ENCODE measurements at places on chromosomes 1 and 21.

DNA sequence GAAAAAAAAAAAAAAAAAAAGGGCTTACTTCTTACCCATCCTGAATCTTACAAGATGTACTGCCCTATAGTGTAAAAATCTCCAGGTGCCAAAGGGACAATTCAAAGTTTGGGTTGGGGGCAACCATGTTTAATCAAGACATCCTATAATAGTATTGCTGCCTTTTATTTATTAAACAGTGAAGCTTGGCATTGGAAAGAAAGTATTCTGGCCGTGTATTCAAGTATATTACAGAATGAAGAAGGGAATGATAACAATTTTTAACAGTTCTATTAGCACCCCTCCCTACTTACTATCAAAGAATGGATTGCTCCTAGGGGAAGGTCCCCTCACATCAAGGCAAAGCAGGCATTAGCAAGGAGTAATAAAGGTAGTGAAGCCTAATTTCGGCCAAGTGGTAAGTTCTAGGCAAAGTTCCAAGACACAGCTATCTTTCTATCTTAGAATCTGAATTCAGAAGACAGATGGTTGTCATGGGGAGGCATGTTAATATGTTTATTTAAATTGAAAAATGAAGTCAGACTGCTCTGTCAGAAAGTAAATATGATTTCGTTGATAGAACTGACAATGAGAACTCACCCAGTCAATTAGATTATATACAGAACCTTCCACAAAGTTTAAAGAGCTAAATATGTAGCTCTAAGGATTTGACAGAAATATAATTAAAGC is 24.6 kb downstream of the ST7L start:
- H3K4me1 ChIP-seq = no peaks in the 10 kb centered on the region
- no peak for DNase-seq
- H3K36me3 ChIP-seq = peaks cover 66% of the 10 kb centered on the region
- H3K4me3 ChIP-seq = no peak overlapping the region
- H3K27ac ChIP-seq = no peak overlapping the region

DNA sequence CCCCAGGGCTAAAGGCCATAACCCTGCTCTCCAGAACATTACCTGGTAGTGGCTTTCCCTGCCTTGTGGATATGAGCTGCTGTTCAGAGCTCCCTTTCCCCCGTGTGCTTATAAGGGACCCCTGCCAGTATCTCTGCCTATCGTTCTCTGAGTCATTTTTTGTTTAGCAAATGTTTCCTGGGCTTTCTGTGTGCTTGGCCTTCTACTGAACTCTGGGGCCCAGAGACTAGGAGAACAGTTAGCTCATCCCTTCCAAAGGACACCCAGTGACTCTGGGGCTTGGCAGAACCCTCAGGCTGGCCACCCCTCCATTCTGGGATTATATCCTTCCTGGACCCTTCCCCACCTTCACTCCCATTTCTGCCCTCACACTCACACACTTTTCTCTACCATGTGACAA is 80.8 kb upstream of the POU3F1 start:
- H3K4me1 ChIP-seq = peaks cover 31% of the 10 kb centered on the region
- no peaks in the 10 kb centered on the region for H3K27me3 ChIP-seq
- no peak for DNase-seq
- no peak overlapping the region for H3K4me3 ChIP-seq
- H3K27ac ChIP-seq = no peak overlapping the region

- no peak overlapping the region for H3K27ac ChIP-seq
- H3K4me1 ChIP-seq = peaks cover 2% of the 10 kb centered on the region
- H3K36me3 ChIP-seq = no peaks in the 10 kb centered on the region
- peaks cover 16% of the 10 kb centered on the region for H3K27me3 ChIP-seq
Measured at GRCh38 chr1:39720094-39720999, 18.3 kb upstream of the PPIE start.

- DNase-seq = no peak
- H3K27me3 ChIP-seq = no peaks in the 10 kb centered on the region
- H3K36me3 ChIP-seq = peaks cover 17% of the 10 kb centered on the region
- peaks cover 55% of the 10 kb centered on the region for H3K4me1 ChIP-seq
Measured at GRCh38 chr21:26126168-26126553, 44.4 kb downstream of the APP start.

DNA sequence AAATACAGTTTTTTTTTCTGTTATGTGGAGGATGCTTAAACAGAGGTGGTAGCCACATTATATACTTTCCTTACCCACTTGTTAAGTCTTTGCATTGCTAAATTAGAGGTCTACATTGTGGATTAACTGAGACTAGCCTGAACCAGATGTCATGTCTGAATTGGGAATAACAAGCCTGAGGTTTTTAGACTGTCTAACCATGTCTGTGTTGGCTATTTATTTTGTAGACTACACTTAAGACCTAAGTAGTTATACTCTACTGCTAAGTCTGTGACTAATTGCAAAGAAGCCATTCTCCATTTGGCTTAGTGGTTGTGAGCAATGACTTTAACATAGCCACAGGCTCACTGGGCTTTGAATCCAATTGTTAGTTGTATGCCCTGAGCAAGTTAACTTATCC is 45.4 kb downstream of the CDC14A start:
- no peaks in the 10 kb centered on the region for H3K27me3 ChIP-seq
- H3K4me3 ChIP-seq = no peak overlapping the region
- H3K36me3 ChIP-seq = no peaks in the 10 kb centered on the region
- no peak for DNase-seq
- no peak overlapping the region for H3K27ac ChIP-seq

GRCh38 chr1:167083871-167084270 is 6.3 kb downstream of the GPA33 start:
- no peaks in the 10 kb centered on the region for H3K27me3 ChIP-seq
- no peaks in the 10 kb centered on the region for H3K36me3 ChIP-seq
- DNase-seq = no peak

DNA sequence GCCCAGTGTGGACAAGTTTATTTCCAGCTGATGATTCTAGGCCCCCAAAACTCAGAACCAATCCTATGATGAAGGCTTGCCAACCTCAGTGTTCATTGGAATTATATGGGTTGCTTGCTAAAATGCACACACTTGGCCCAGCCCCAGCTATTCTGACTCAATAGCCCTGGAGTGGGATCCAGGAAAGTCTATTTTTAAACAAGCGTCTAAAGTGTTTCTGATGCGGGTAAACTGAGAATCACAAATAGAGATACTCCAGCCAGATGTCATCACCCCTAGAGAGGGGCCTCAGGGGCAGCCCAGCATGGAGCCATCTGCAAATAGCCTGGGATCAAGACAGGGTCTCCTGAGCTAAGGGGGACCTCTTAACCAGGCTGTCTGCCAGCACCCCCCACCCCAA is 46.0 kb downstream of the PKP1 start:
- H3K4me1 ChIP-seq = no peaks in the 10 kb centered on the region
- DNase-seq = no peak
- H3K27me3 ChIP-seq = no peaks in the 10 kb centered on the region
- H3K36me3 ChIP-seq = peaks cover 53% of the 10 kb centered on the region
- no peak overlapping the region for H3K27ac ChIP-seq
- no peak overlapping the region for H3K4me3 ChIP-seq

GRCh38 chr1:246417152-246417812 is 89.8 kb downstream of the SMYD3 start:
- H3K27me3 ChIP-seq = no peaks in the 10 kb centered on the region
- no peak overlapping the region for H3K4me3 ChIP-seq
- no peaks in the 10 kb centered on the region for H3K4me1 ChIP-seq
- no peak for DNase-seq

- no peaks in the 10 kb centered on the region for H3K36me3 ChIP-seq
- H3K4me3 ChIP-seq = no peak overlapping the region
- DNase-seq = no peak
- H3K4me1 ChIP-seq = no peaks in the 10 kb centered on the region
- H3K27me3 ChIP-seq = no peaks in the 10 kb centered on the region
Measured at GRCh38 chr1:224931605-224932004, 2.1 kb downstream of the DNAH14 start.

DNA sequence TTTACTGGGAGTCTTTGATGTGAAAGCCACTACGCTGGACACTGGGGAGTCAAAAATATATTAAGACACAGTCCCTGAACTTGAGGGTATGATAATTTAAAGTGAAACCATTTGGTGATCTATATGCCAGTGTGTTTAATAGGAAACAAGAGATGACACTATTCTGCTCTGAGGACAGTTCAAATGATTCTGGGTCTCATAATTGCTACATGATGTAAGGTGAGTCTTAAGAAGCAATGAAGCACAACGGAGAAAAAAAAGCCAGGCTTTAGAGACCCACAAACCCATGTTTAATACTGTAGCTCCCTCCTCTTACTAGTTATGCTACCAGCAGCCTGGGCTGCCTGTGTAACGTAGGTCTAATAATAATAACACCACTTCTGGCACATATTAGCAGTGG is 14.2 kb upstream of the LRRC8D start:
- no peaks in the 10 kb centered on the region for H3K36me3 ChIP-seq
- no peak overlapping the region for H3K27ac ChIP-seq
- H3K27me3 ChIP-seq = no peaks in the 10 kb centered on the region
- peaks cover 17% of the 10 kb centered on the region for H3K4me1 ChIP-seq
- no peak for DNase-seq

DNA sequence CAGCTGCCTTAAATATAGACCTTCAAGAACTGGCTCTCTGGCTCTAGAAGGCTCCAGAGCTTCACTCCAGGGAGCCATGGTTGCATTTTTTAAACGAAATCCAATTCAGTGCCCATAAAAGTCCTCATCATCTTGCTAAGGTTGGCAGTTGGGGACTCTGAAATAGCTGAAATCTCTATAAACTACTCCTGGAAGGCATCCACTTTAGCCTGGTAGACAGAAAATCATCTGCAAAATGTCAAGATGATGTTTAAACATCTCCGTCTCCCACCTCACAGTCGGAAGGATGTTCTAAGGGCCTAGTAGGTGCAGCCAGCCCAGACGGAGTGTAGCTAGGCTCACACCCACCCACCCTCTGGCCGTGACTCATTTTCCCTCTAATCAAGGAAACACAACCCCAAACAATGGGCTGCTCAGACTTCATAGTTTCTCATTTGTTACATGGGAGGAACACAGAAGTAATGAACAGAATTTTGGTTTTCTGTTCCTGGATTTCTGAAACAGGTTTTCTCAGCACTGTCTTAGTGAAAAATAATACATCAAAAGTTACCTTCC is 235.4 kb upstream of the KAZN start:
- no peaks in the 10 kb centered on the region for H3K27me3 ChIP-seq
- H3K36me3 ChIP-seq = no peaks in the 10 kb centered on the region
- H3K27ac ChIP-seq = no peak overlapping the region
- no peak for DNase-seq
- H3K4me3 ChIP-seq = no peak overlapping the region

DNA sequence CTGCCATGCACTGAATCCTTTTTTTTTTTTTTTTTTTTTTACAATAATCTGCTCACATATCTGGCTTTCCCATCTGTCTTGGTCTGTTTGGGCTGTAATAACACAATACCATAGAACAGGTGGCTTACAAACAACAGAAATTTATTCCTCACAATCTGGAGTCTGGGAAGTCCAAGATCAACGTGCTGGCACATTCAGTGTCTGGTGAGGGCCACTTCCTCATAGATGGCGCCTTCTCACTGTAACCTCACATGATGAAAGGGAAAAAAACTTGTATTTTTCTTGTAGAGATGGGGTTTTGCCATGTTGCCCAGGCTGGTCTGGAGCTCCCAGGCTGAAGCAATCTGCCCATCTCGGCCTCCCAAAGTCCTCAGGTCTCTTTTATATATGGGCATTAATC is 13.0 kb upstream of the PARP1 start:
- H3K4me3 ChIP-seq = no peak overlapping the region
- no peaks in the 10 kb centered on the region for H3K36me3 ChIP-seq
- H3K4me1 ChIP-seq = no peaks in the 10 kb centered on the region
- no peaks in the 10 kb centered on the region for H3K27me3 ChIP-seq

DNA sequence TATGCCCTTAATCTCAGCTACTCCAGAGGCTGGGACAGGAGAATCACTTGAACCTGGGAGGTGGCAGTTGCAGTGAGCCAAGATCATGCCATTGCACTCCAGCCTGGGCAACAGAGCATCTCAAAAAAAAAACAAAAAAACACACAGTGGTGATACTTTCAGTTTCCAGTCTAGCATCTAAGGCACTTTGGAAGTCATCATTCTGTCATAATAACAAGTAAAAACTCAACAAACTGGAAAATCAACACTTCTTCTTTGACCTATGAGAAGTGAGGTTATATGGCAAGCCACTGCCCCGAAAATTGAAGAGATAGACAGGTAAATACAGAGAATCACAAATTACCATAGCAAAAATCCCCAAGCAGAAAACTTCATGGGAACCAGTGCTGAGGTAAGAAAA is 51.9 kb downstream of the IL12RB2 start:
- no peaks in the 10 kb centered on the region for H3K27me3 ChIP-seq
- no peak for DNase-seq
- no peak overlapping the region for H3K4me3 ChIP-seq
- H3K36me3 ChIP-seq = no peaks in the 10 kb centered on the region

DNA sequence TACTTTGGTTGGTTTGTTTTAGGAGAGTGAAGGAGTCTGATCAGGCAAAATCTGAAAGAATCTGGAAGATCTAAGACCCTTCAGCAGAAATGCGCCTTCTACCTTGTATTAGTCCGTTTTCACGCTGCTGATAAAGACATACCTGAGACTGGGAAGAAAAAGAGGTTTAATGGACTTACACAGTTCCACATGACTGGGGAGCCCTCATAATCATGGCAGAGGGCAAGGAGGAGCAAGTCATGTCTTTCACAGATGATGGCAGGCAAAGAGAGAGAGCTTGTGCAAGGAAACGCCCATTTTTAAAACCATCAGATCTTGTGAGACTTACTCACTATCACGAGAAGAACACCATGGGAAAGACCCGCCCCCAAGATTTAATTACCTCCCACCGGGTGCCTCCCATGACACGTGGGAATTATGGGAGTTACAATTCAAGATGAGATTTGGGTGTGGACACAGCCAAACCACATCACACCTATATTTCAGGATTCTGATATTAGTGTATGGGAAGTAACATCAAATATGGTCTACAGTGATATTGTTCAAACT is 99.3 kb downstream of the GLUL start:
- DNase-seq = no peak
- no peaks in the 10 kb centered on the region for H3K27me3 ChIP-seq
- H3K4me3 ChIP-seq = no peak overlapping the region
- H3K27ac ChIP-seq = no peak overlapping the region
- H3K36me3 ChIP-seq = no peaks in the 10 kb centered on the region

GRCh38 chr1:194155962-194156361 is 969.5 kb upstream of the B3GALT2 start:
- no peaks in the 10 kb centered on the region for H3K4me1 ChIP-seq
- DNase-seq = no peak
- H3K27me3 ChIP-seq = no peaks in the 10 kb centered on the region
- H3K27ac ChIP-seq = no peak overlapping the region

- no peak overlapping the region for H3K27ac ChIP-seq
- DNase-seq = no peak
- no peaks in the 10 kb centered on the region for H3K4me1 ChIP-seq
Measured at GRCh38 chr1:176879784-176880620, 284.5 kb downstream of the ASTN1 start.

DNA sequence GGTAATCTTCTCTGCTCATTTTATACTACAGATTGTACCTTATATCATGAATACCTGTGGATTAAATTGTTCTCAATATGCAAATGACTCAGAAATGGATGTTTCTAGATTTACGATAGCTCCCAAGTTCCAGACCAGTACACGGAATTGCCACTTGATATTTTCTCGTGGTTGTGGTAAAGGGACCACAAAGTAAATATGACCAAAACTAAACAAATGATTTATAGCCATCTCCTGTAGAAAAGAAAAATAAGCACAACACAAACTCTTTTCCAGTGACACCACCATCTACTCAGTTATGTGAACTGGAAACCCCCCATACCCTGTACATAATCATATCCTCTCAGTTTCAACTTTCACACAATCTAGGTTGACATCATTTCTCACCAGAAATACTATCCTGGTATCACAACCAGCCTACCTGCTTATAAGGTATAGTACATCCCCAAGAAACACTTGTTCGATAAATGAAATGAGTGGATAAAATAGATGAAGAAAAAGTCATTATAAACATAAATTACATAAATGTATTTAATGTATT is 172.3 kb downstream of the ADGRL4 start:
- H3K36me3 ChIP-seq = no peaks in the 10 kb centered on the region
- no peaks in the 10 kb centered on the region for H3K27me3 ChIP-seq

All from RWPE2 (cell line).